ENCODE measurements at places on chromosomes 12 and 14.

DNA sequence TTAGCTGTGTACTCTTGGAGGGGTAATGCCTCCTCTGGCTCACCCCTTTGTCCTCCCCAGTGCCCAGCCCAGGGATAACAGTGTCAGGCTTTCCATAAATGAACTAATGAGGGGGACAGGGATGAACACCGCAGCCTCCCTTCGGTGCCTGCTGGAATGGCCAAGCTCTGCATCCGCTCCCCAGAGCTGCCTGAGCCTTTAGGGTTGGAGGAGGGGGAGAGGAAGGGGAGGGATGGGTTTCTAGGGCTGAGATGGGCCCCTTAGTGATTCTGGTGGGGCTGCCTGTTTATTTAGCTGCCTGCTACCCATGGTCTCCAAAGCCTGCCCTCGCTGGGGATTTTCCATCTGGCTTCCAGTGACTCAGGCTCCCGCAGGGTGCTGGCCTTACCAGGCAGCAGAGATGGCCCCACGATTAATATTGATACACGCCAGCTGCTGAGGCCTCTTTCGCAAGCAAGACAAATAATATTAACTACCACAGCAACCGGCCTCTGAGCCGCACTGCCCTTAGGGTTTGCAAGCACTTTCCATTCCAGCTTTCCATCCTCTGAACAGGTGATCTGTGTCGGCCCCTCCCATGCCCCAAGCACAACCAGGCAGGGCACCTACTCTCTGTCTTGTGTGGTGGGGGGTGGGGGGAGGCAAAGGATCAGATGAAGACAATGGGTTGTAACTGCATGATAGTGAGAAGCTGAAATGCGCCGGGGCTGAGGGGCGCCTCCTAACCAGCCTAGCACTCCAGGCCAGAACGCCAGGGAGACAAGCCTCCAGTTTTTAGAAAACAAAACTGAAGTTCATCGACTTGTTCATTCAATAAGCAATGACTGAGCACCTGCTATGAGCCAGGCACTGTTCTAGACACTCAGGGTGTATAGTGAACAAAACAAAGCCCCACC lies 56.7 kb downstream of the C14orf132 start:
- DNase-seq: no peak

DNA sequence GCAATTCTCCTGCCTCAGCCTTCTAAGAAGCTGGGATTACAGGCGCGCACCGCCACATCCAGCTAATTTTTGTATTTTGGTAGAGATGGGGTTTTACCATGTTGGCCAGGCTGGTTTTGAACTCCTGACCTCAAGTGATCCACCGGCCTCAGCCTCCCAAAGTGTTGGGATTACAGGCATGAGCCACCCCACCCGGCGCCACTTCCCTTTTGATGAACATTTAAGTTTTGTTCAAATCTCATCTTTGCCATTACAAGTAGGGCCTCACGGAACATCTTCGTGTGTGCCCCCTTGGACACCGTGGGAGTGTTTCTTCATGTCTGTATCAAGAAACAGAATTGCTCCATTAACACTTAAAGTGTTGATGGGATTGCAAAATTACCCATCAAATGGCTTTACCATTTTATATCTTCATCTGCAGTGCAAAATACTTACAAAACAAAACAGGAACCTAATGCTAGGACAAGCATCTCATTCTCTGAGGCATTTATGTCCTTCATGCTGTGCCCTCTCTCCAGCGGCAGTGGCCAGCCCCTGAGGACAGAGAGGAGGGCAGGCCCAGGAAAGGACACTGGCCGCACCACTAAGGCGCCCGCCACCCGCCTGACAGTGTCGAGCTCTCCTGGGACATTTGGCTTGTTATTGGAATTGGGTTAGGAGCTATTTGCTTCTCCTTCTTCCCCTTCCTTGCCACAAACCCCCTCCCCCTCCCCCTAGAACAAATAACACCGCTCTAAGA lies 61.7 kb downstream of the RFX4 start:
- DNase-seq: no peak

- DNase-seq: no peak
Measured at GRCh38 chr12:46609674-46610073, 216.1 kb downstream of the SLC38A4 start.

- DNase-seq: no peak
Measured at GRCh38 chr14:102192840-102193502, 53.3 kb downstream of the WDR20 start.

DNA sequence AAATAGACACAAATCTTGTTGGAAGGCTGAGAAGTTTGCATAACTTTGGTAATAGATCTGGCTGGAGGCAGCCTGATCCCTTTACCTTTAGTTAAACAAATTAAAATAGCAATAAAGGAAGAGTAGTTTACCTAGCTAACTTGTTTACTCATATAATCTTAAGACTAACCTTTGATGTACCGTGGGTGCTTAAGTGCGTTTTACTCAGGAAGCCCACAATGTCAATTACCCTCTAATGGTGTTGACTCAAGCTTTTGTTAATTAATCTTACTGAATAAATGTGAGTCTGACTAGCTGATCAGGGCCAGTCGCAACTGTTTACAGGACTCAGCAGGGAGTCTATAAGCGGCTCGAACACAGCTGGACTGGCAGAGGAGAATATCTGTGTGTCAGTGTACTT lies 51.5 kb downstream of the FAR2 start:
- no peak for DNase-seq

GRCh38 chr12:94174576-94174975 lies 26.2 kb downstream of the PLXNC1 start:
- no peak for DNase-seq

DNA sequence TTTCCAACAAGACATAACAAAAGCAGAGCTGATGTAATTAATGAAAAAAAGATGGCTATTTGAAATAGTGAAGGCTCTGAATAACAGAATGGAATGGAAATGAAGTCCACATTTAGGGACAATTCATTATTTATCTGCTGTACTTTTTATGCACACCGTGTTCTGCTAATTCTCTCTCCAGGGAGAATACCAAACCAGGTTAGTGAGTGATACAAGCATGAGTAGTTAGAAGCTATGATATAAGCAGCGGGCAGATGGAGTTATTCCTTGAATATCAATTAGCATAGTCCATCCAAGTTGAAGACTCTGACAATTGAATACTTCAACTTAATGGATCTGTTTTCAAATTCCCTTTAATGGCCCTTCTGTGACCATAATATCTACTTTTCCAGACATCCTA lies 162.1 kb upstream of the TMTC2 start:
- no peak for DNase-seq

DNA sequence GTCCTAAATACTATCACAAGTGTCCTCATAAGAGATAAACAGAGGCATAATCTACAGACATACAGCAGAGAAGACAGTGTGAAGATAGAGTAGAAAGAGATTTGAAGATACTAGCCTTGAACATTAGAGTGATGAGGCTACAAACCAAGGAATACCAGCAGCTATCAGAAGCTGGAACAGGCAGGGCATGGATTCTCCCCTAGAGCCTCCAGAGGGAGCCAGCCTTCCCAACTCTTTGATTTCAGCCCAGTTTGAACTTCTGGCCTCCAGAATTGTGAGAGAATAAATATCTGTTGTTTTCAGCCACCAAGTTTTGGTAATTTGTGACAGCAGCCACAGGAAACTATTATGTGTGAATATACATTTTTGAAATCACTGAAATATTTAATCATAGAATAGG lies 47.2 kb downstream of the CCDC91 start:
- DNase-seq: no peak

DNA sequence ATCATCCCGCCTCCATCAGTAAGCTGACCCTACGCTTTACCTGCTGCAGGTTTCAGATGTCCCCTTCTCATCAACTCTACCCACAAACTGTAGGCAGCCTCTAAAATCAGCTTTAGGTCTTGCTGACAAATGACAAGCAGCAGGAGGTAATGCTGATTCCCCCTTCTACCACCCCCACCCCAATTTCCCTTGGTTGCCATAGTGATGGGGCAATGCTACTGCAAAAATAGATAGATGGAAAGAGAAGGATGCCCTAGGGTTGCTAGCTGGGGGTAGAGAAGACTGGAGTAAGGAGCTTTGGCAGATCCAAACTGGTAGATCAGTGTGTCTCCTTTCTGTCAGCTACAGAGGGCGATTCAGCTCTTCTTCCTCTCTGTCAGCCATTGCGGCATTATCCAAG lies 19.8 kb upstream of the PDE1B start:
- DNase-seq: no peak

- DNase-seq: no peak
Measured at GRCh38 chr14:84610086-84610485, 919.9 kb upstream of the FLRT2 start.

DNA sequence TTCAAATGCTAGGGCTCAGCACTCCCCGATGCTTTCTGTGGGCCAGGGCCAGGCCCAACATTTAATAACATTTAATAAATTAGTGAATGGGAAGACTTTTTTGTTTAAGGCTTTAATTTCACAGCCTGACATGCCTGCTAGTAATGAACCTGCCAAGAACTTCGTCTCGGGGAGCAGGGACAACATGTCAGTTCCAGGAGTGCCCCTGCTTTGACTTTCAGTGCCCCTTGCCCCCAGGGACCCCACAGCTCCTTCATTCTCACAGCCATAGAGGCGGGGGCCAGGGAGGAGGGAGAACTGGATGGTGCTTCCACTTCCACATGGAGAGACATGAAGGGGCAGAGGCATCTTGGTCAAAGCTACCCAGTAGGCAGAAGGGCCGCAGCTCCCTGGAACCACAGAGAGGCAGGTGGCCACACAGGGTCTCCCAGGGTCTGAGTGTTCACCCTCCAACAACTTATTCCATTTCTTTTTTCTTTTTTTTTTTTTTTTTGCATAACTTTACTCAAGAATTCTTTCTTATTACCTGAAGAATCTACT lies 66.0 kb upstream of the DDX11 start:
- no peak for DNase-seq
